ENCODE measurements at places on chromosomes 2 and 18. TPM values are rescaled to one million over a fixed set of nuclear protein-coding genes. Genes with fewer than 3 reads are reported as not detected.

The EPAS1 gene
- total RNA-seq = 83.0 TPM

The AOX1 gene
- total RNA-seq = 139 TPM

DNA sequence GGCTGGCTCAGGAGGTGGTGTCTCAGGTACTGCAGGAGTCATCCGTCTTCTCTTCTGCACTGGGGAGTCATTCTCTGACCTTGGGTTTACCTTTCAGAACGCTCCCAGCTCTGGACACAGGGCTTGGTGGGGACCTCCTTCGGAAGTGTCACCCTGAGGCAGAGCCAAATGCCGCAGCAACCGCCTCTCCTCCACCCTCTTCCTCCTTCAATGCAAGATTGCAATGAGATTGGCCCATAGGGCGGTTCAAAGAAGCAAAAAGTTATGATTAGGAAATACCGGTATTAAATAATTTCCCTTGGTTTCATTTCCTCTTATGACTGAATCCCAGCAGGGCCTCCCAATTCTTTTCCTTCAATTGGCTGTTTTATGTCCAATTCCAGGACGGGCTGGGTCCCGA, 178.8 kb downstream of the ACKR3 start:
- no peak for DNase-seq

- DNase-seq = no peak
These were observed 140.5 kb downstream of the ALK start for GRCh38 chr2:29780906-29781305.

All from pancreas (tissue), 10 donors.